ENCODE measurements at places on chromosomes 1 and 21.

DNA sequence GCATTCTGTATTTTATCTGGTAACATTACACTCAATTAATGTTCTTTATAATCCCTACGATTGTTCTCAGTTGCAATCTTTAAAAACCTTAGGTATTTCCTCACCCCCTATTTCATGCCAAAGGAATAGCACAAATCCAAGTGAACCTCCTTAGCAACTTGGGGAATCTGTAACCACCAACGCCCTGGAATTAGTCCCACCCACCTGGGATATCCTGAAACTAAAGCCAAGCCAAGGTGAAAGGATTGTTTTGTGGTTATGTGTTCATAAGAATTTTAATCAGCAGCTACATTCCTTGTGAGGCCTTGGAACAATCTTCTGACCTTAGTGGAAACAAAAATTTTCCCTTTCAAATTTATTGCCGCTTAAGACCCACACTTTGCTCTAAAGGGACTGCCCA lies 908.7 kb downstream of the TTLL7 start:
- no peak for DNase-seq

GRCh38 chr1:177045151-177045550 lies 119.4 kb downstream of the ASTN1 start:
- DNase-seq: no peak

GRCh38 chr1:3821447-3821846 lies 25.1 kb upstream of the LRRC47 start:
- DNase-seq: no peak

- DNase-seq: no peak
Observed at GRCh38 chr1:233315718-233316301, 11.7 kb upstream of the MAP3K21 start.

DNA sequence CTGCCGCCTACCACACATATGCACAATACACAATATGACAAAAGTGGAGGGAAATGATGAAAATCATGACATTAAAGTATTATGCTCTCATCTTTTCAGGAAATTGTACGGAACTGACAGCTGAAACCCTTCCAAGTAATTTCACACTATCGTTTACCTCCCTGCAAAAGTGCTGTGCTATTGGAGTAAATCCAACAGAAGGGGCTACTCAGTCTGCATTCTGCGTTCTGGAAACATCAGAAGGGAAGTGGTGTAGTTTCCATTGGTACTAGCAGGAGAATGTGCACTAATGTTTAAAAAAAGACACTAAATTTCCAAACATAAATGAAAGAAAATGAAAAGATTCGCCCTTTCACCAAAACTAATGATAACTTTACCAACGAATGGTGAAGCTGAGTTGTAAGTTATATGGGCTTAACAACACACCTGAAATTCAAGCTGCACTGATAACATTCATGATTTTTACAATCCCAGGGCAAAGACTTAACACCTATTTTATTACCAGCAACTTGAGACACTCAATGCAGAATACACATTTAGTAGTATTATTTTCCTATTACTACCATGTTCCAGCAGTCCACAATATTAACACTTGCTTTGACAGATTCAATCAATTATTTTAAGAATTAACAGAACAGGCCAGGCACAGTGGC lies 3.2 kb downstream of the DENND1B start:
- DNase-seq: no peak

DNA sequence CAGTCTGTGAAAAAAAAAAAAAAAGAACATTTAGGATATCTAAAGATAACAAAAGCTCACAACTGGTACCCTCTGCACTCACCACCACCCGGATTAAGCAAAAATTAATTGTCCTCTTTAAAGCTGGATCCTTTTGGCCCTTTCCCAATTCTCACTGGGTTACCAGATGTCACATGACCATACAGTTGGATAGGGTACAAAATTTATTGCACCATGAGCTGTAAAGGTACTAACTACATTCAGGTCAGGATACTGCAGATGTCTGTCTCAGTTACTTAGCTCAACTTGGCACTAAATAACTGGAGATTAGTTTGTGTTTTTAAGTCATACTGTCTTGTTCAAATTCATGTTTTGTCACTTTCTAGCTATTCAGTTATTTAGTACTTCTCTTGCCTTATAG lies 96.3 kb downstream of the GPATCH2 start:
- DNase-seq: no peak

DNA sequence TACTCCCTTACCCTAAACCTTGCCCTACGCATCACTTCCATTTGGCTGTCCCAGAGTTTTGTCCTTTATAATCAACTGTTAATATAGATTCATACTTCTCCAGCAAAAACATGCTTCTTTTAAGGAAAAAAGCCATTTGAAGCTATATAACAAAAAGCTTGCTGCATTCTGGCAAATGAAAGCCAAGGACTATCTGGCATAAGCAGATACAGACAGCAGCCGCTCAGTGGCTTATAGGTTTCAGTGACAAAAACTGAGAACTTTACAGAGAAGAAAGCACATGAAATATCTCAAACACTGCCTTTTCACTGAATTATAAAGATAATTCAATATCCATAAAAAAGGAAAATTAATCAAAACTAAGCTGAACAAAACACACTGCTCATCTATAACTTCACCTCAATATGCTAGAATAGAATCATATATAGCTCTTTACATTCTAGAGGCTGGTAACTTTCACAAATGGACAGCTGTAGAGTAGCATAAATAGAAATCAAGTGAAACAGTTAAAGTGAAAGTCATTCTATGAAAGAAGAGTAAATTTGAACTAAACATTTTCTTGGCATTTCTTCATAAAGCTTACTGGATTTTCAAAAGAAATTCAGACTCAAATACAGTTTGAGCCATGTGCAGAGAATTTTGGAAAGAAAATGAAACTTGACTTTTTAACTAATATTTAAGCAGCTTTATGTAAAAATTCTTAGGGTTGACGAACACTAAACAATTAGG lies 19.6 kb downstream of the CDC42BPA start:
- no peak for DNase-seq

- DNase-seq: no peak
Observed at GRCh38 chr1:221468546-221468945, 273.3 kb downstream of the DUSP10 start.

- no peak for DNase-seq
Observed at GRCh38 chr1:208239473-208240381, 4.5 kb downstream of the PLXNA2 start.

- no peak for DNase-seq
Observed at GRCh38 chr1:6922096-6922931, 137.1 kb downstream of the CAMTA1 start.

- DNase-seq: no peak
Observed at GRCh38 chr21:28633839-28634555, 358.7 kb downstream of the LTN1 start.

DNA sequence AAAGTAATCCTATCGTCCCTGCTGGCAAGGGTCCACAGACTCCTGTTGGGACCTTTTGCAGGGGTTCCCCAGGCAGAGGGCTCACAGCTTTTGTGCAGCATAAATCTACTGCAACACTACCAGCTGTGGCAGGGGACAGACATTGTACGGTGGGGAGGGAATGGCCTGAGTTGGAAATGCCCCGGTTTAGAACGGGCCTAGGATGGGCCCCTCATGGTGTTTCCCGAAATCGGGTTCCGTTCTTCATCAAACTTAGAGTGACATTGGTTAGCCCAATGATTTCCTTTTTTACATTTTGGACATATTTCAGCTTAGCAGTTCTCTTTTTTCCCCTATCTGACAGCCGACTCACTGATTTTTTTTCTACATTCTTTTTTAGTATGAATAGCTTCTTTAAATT lies 26.5 kb upstream of the SAMD11 start:
- no peak for DNase-seq

GRCh38 chr1:52348704-52349300 lies 17.2 kb downstream of the CC2D1B start:
- DNase-seq: no peak

DNA sequence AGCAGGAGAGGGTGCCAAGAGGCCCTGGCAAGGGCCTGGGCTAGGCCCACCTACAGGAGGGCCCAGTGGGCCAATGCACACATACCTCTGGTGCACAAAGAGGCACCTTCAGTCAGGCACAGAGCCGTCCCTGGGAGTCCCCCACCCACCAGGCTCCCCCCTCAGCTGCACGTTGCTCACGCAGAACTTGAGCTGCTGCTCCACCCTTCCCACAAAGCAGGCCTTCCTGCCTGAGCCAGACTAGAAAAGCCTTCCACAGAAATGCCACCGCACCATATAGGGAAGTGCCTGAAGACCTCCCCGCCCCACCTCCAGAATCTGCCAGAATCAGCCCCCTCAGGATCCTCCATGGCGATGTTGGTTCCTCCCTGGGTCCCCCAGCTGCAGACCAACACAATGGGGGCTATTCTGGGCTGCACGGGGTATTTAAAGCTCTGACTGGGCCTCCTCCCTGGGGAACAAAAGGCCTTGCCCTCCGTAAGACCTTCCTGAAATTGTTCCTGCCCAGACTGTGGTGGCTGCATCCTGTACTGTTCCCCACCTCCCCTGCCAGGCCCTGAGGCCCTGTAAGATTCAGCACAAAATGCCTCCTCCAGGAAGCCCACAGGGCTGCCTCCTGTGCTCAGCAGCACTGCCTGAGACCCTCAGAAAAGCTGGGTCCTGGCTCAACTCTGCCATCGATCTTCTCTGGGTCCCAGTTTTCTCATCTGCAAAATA lies 27.2 kb downstream of the HSPG2 start:
- DNase-seq: no peak

DNA sequence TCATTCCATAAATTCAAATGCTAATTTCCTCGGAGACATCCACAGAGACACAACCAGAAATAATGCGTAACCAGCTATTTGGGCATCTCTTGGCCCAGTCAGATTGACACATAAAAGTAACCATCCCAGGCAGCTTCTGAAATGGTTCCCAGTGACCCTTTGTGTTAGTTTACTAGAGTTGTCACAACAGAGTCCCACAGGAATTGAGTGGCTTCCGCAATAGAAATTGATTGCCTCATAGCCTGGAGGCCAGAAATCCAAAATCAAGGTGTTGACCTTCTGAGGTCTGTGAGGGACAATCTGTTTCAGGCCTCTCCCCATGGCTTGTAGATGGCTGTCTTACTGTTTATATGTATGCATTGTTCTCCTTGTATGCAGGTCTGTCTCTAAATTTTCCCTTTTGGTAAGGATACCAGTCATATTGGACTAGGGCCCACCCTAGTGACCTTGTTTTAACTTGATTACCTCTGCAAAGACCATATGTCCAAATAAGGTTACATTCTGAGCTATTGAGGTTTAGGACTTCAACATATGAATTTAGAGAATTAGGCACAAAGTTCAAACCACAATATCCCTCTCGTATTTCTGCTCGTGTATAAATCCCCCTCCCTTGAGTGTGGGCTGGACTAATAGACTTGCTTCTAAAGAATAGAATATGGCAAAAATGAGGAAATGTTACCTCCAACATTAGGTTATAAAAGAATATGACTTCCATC lies 78.2 kb upstream of the FGGY start:
- DNase-seq: no peak

- no peak for DNase-seq
Observed at GRCh38 chr1:84750110-84750730, 60.0 kb upstream of the SSX2IP start.

- DNase-seq: no peak
Observed at GRCh38 chr1:155131856-155132255, 3.8 kb upstream of the SLC50A1 start.

GRCh38 chr1:24384251-24385090 lies 29.1 kb downstream of the STPG1 start:
- no peak for DNase-seq

- DNase-seq: no peak
Observed at GRCh38 chr1:17117451-17118265, 1.6 kb downstream of the PADI2 start.
